ENCODE measurements at places on chromosomes 7 and 10. TPM values are rescaled to one million over a fixed set of nuclear protein-coding genes. Genes with fewer than 3 reads are reported as not detected.

DNA sequence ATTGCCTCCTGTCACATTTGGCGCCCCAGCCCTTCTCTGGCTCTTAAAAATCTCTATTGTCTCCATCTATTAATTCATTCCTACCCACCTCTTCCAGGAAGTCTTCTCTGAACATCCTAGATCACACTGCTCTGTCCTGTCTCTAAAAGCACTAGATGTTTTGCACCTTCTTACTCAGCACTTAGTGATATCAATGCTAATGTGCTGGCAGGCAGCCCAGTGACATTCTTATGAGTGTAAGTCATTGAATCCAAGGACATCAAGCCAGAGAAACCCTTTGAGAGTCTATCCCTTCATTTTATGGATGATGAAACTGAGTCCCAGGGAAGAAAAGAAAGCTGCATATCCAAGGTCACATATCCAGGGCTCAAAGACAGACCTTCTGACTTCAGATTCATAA lies 48.3 kb upstream of the PAX2 start:
- peak; percentile 32 for DNase-seq

- no peak for DNase-seq
These were observed 34.1 kb upstream of the SFRP5 start for GRCh38 chr10:97805949-97806348.

- DNase-seq = no peak
These were observed 162.0 kb downstream of the CYP26A1 start for GRCh38 chr10:93235686-93236085.

DNA sequence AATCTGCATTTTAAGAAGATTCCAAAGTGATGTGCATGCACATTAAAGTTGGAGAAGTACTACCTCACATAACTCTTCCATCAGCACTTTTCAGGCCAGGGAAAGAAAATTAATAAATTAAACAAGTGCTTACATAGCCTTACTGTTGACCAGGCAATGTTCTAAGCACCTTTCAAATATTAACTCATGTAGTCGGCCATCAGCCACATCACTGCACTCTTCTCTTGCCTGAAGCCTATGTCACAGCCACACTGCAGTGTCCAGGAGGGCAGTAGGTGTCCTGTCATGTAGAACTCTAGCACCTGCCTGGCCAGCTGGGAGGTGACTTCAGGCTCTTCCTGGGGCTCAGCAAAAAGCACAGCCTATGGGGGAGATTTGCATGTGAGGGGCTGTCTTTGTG lies 71.5 kb downstream of the CDK1 start:
- DNase-seq = no peak

DNA sequence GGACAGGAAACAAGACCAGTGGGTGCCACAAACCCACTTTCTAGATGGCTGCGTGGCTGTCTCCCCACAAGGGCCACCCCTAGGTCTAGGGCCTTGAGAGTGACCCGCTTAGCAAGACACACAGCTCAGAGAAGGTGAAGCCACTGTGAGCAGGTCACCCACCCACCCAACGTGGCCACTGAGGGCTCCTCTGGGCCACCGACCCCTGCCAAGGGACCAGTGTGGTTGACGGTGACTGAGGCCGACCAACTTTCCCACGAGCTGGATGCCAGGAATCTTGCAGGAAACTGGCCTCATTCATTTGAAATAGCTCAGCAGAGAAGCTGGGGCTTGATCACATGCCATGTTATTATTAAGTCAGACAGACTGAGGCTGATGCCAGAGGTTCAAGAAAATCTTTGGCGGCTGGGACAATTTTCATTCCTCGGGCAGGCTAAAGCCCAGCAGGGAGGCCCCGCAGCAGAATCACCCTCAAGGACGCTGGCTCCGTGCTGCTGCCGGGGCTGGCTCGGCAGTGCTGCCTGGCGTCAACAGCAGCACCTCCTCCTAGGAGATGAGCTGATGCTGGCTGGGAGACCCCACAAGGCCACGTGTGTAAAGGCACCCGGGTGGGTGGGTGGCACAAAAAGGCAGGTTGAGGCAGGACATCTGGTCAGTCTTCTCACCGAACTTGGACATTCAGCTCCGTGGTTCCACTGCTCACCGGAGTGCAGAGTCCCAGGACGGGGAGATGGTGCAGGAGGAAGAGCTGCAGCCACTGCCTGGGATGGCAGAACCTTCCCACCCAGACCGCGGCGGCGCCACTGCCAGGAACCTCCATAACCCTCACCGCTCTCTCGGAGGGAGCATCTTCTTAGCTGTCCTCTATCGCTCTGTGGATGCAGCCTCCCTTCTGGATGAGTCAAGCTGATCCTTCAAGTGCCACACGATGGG lies 57.8 kb downstream of the ZRANB1 start:
- DNase-seq = no peak

GRCh38 chr7:51789489-51789888 lies 472.9 kb upstream of the COBL start:
- DNase-seq = no peak

DNA sequence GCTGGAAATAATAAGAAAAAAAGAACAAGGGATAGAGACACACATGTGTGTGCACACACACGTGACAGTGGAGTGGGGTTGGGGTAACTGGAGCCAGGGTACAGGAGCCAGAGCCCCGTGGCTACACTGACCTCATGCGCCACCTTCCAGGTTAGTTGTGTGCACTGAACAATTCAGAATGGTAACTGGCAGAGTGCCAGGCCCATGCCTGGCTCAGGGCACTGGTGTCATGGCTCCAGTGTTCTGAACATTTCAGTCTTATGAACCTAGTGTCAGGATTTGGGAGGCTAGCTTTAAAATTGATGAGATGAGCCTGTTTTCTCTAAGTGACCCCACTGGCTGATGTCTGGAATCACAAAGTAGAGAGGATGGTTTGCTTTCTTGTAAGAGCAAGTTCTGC lies 269.6 kb downstream of the SORCS3 start:
- DNase-seq = no peak

DNA sequence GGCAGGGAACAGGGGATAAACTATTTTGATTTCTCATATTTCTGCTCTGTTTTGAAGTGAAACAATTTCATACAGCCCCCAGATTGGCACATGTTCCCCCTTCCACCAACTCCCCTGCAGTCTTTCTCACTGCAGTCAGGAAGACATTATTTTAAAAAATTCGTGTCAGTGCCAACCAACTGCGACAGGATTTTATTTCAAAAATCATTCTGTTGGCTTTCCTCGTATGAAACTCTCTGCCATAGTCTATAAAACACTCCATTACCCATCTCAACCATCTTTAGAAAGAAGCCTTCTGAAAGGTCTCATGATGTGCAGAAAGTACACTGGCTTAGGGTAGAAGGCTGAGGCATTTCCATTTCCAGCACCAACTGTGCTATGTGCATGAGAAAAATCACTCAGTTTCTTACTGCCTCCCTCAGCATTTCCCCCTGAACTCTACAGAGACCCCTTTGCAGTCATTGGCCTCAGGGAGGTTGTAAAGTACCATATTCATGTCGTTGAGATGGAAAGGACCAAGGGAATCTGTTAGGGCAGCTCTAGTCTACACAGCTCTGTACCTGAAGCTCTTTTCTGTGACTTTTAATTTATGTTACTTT lies 46.9 kb downstream of the STEAP1B start:
- no peak for DNase-seq

- DNase-seq = peak; percentile 72
These were observed 178.5 kb downstream of the NRP1 start for GRCh38 chr10:33155720-33156638.

- DNase-seq = peak; percentile 95
These were observed 11.8 kb upstream of the RRP12 start for GRCh38 chr10:97412891-97413304.

The OPN1SW gene
- total RNA-seq = not detected

The PON3 gene
- 2.0 TPM for total RNA-seq

The GIMAP4 gene
- total RNA-seq = not detected

The IFIT1B gene
- total RNA-seq = not detected

Data from foreskin keratinocyte (primary cell).